ENCODE measurements at places on chromosomes 7 and 10. TPM values are rescaled to one million over a fixed set of nuclear protein-coding genes. Genes with fewer than 3 reads are reported as not detected.

Gene OGDHL
- not detected for total RNA-seq

Gene SLC26A3
- not detected for total RNA-seq

Gene FRAT2
- total RNA-seq = 10.3 TPM

Gene KCP
- not detected for total RNA-seq

Gene FANK1
- total RNA-seq = 4.8 TPM

Gene FAM131B
- total RNA-seq = 1.6 TPM

Gene BEND7
- 18.3 TPM for total RNA-seq

DNA sequence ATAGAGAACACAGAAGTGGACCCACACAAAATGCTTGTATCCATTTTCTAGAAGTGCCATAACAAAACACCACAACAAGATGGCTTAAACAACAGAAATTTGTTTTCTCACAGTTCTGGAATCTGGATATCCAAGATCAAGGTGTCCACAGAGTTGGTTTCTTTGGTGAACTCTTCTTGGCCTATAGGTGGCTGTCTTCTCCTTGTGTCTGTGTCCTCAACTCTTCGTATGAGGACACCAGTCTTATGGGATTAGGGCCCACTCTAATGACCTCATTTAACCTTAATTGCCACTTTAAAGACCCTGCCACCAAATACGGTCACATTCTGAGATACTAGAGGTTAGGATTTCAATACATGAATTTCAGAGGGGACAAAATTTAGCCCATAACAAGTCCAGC, 30.8 kb upstream of the C10orf71 start:
- DNase-seq = no peak

GRCh38 chr10:132202070-132202970, 15.6 kb downstream of the DPYSL4 start:
- no peak for DNase-seq

GRCh38 chr10:57142925-57143576, 782.0 kb upstream of the ZWINT start:
- no peak for DNase-seq

GRCh38 chr7:24290004-24290641, 6.1 kb downstream of the NPY start:
- no peak for DNase-seq

GRCh38 chr10:131964298-131964697, 17.4 kb downstream of the BNIP3 start:
- no peak for DNase-seq

DNA sequence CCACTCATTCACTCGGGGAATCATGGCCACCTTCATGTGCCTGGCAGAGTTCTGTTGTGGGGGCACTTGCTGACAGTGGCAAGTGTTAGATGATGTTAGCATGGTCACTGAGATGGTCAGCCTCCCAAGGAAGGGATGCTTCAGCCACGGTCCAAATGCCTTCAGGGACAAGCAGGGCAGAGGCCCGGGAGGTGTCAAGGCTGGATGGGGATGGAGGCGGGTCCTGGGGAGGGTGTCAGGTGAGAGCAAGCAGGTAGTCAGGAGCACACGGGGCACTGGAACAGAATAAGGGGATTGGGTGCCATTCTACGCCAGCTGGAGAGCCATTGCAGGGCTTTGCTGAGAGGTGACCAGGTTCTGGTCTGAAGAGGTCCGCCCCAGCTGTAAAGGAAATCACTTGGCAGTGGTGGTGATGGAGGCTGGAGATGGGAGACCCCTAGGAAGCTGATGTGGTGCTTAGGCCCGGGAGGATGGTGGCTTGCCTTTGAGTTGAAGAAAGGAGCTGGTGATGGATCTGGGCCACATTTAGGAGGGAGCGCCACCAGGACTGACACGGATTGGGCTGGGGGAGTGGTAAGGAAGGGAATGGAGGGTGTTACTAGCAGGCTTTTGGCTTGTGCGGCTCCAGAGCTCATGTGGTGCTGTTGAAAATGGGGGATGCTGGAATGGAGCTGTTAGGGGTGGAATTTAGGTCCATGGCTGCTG, 24.1 kb downstream of the AGAP3 start:
- no peak for DNase-seq

GRCh38 chr7:88759230-88760135, at the start of gene ZNF804B:
Gene ZNF804B, plus strand, starts transcription at chr7:88759700. Its CDS starts 277 bp downstream, at chr7:88759977.
- DNase-seq = no peak

DNA sequence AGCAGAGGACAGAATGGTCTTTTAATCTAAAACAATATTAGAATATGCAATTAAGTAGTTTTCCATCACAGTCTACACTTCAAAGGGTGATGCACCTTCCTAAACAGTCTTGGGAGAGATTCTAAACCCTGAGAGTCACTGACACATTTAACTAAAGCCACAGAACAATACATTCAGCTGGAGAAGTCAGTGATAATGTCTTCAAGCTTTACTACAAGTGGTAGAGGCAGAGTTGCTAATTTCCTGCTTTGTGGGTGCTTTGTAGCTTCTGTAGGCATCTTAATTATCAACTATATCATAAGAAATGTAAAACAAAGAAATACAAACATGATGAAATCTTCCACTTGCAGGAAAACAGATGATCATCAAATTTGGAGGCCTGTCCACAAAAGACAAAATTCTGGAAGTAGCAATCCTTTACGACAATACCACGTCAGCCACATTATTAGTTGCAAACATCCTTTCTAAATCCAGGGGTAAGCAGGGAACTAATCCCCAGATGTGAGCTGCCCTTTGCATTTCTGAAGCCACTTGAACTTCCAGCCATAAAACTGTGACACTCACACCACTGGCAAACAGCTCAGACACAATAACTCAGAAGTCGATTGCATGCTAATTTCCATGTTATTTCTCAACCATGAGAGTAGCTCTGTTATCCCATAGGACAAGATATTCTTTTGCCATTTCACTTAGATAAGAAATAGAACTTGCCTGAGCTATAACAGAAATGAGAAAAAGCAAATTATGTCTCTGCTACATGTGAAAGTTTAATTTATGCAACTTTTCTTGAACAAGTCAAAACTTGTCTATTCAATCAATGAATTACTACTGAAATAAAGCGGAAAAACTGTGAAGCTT, 212.2 kb downstream of the FAM107B start:
- no peak for DNase-seq

DNA sequence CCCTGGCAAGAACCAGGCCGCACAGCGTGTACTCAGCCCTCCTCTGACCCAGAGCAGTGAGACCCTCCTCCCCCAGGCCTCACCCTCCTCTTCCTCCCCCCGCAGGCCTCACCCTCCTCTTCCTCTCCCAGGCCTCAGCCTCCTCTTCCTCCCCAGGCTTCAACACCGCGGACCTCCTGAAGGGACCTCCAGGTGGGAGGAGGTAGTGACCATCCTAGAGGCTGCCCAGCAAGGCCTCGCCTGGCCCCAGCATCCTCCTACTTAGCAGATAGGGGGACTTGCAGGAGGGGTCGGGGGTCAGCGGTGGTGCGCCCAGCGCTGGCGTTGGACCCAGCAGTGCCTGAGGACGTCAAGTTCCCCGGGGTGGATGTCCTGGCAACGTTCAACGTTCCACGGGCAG, 270.8 kb downstream of the ELFN1 start:
- DNase-seq = no peak

- no peak for DNase-seq
Observed at GRCh38 chr7:139259142-139259541, 28.1 kb downstream of the UBN2 start.
